Stimulated activated CD8-positive, alpha-beta memory T cell treated with anti-CD3 and anti-CD28 coated beads, Interleukin-4, amount 100 ng/mL, for 1 hour (primary cell): ENCODE measurements at places on chromosomes 2 and 18.

DNA sequence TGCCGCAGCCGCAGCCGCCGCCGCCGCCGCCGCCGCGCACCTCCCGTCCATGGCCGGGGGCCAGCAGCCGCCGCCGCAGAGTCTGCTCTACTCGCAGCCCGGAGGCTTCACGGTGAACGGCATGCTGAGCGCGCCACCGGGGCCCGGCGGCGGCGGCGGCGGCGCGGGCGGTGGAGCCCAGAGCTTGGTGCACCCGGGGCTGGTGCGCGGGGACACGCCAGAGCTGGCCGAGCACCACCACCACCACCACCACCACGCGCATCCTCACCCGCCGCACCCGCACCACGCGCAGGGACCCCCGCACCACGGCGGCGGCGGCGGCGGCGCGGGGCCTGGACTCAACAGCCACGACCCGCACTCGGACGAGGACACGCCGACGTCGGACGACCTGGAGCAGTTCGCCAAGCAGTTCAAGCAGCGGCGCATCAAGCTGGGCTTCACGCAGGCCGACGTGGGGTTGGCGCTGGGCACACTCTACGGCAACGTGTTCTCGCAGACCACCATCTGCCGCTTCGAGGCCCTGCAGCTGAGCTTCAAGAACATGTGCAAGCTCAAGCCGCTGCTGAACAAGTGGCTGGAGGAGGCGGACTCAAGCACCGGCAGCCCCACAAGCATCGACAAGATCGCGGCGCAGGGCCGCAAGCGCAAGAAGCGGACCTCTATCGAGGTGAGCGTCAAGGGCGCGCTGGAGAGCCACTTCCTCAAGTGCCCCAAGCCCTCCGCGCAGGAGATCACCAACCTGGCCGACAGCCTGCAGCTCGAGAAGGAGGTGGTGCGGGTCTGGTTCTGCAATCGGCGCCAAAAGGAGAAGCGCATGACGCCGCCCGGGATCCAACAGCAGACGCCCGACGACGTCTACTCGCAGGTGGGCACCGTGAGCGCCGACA, 2.4 kb downstream of the POU3F3 start:
- no peak for DNase-seq

- DNase-seq, result peak; percentile 58
These were observed 2.1 kb upstream of the PCBP1 start for GRCh38 chr2:70084973-70085710.

- no peak for DNase-seq
These were observed 83.2 kb upstream of the DTNB start for GRCh38 chr2:25756536-25756935.

DNA sequence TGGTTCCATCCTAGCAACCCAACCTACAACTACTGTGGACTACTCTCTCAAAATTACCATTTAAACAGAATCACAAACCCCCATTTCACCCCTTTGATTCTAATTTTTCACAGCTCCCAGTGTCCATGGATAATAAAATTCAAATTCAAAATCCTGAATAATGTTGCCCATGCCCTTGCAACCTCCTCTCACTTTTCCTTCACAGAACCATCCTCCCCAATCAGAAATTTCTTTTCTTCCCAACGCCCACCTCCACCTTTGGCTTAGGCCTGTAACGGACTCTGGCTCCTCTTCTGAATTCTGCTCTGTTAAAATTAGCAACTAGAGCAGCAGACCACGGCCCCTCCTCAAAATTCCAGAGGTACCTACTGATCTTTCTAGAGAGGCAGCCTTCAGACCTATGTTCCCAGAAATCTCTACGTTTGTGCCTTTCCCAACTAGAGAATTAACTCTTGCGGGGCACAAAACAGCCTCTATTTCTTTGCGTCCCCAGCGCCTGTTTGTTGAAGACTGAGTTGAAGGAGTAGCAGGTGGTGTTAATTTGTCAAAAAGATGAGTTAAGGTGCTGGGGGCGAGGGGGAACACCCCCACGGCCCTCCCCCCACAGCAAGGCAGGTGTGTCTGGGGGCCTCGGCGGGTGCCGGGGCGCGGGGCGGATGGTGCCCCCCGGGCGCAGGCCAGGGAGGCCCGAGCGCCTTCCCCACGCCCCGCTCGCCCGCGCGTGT, 428 bp upstream of the MAP3K20 start:
- no peak for DNase-seq

DNA sequence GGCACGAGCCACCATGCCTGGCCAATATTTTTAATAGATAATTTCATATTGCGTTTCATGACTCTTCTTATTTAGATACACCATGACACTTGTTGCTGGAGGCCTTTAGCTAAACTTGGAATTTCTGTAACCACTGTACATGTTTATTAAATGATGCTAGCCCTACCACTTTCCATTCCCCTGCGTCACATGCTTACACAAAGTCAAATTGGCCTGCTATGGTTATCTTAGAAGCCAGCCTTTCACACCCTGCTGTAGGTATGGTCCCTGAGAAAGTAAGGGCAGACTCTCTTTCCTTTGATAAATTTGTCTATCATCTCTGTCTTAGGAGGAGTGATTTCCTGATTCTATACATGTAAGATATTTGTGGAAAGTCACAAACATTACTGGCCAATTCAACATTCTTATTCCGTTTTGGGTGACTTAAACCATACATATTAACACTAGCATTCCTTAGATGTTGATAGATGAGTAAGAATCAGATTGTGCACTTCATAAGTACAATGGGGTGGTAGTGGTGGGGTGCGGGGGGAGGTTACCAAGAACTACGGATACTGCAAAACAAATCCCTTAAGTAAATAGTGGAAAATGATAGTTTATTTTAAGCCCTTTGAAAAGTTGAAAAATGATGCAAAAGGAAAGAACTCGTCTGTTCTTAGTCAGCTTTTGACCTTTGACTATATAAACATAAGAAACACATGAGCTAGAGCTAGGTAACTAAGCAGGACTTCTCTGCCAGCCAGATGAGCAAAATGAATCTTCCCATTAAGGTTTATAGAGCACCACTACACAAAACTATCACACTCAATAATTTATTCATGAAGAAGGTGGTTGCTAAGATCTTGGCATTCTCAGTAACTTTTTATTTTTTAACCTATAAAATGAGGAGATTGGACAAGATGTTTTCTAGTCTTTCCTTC, 7.9 kb upstream of the NDUFV2 start:
- no peak for DNase-seq

GRCh38 chr2:229269941-229270340, 1.1 kb downstream of the PID1 start:
- no peak for DNase-seq

- DNase-seq, result no peak
These were observed 52.0 kb downstream of the CDC42EP3 start for GRCh38 chr2:37619230-37619958.

DNA sequence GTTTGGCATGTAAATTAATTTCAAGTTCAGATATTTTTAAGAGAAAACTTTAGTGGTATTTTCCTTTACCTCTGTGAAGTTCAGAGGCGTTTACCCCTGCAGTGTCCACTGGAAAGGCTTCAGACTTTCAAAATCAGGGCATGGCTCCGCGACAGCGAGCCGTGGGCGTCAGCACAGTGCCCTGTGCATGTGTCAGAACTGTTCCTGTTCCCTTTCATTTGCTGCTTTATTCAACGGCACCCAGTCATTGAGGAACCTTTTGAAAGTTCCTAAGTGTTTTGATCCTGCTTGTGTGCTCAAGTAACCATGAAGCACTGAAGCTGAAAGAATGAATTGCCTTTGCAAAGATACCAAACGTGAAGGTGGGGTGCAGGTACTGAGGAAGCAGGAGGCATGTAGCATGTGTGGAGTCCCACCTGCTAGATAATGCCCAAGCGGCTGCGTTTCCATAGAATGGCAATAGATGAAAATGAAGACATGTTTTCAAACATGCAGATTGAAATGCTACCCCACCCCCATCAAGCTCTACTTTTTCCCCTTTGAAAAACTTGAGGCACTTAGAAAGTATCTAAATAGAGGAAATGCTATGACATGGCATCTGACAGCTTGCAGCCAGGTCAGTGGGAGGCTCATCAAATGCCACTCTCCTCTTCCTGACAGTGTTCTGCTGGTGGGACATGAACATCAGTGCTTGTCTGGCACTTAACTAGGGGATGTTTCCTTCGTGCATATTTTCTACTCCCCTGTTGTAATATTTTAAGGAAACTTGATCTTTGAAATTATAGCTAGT, 148.6 kb downstream of the ZNF236 start:
- DNase-seq, result no peak

DNA sequence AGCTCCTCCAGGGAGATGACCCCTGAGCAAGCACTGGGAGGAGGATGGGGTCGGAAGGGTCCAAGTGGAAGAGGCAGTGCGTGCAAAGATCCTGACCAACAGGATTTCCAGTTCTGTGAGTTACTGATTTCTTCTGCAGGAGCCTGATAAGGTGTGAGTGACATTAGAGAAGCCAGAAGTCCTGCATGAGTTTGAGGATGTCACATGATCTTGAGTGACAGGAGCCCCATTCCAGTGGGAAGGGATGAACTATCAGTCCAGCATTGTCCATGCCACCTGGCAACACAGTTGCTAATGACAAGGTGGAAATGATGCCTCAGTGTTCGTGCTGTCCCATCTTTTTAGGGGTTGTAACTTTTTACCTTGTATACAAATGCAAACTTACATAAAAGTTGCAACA, 285.1 kb upstream of the HDAC4 start:
- DNase-seq, result no peak

- no peak for DNase-seq
These were observed 336.0 kb upstream of the TNP1 start for GRCh38 chr2:217195658-217196446.

GRCh38 chr2:64533882-64534281, 9.8 kb downstream of the AFTPH start:
- DNase-seq, result no peak

- no peak for DNase-seq
These were observed 32.5 kb upstream of the WIPF1 start for GRCh38 chr2:174630107-174630506.

- no peak for DNase-seq
These were observed 154.4 kb upstream of the EPAS1 start for GRCh38 chr2:46142546-46143428.

GRCh38 chr2:41947701-41948396, 100.0 kb upstream of the PKDCC start:
- no peak for DNase-seq

DNA sequence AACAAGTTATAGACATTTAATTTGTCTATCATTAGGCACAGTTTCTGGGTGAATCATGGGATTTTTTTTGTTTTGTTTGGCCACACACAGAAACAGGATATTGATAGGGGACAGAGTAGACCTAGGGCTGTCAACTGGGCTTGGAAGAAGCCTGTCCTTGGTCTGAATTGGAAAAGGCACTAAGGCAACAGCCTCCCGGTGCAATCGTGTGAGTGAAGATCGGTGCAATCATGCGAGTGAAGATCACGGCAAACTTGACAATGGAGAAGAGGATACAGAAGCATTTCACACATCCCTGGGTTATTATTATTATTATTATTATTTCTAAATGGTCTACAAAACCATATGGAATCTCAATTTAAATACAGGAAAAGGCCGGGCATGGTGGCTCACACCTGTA, 94.5 kb downstream of the ACKR3 start:
- DNase-seq, result no peak

GRCh38 chr2:149994057-149994728, 406.6 kb upstream of the MMADHC start:
- DNase-seq, result no peak

- DNase-seq, result no peak
These were observed 65.7 kb upstream of the FIGN start for GRCh38 chr2:163801486-163801885.

DNA sequence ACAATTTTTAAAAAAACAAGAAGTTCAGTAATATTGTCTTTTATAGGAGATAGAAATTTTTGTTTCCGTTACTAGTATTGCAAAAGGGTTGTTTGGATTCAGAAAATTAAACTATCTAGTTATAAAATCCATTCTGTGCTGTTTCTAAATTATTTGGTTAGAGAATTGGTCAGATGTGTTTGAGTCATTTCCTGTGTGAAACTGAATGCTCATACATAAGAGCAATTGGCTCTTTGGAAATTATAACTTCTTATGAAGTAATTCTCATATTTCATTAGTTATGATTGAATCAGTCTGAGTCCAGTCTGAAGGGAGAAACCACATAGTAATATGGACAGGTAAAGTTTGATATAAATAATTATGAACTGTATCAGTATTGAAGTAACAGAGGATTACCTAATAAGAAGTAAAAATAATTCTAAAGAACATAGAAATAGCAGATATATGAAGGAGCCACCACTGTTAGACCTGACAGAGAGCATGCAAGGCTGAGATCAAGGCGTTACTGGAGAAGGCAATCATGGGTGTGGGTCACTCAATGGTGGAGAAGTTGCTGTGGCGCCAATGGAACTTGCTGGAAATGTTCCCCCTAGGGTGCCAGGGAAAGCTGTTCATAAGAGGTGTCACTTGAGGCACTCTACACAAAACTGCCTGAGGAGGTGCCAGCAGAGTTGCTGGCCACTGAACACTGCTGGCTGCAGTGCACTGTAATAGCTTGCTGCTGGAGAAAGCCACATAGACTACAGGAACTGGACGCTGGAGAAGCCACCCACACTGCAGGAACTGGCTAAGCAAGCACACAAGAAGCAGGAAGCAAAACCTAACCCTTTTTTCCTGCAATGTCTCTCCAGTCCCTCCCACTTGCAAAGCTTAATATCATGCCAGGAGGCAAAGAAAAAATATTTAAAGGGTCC, 18.0 kb upstream of the FAP start:
- no peak for DNase-seq

- DNase-seq, result no peak
These were observed 44.4 kb downstream of the MYO3B start for GRCh38 chr2:170222298-170222697.

DNA sequence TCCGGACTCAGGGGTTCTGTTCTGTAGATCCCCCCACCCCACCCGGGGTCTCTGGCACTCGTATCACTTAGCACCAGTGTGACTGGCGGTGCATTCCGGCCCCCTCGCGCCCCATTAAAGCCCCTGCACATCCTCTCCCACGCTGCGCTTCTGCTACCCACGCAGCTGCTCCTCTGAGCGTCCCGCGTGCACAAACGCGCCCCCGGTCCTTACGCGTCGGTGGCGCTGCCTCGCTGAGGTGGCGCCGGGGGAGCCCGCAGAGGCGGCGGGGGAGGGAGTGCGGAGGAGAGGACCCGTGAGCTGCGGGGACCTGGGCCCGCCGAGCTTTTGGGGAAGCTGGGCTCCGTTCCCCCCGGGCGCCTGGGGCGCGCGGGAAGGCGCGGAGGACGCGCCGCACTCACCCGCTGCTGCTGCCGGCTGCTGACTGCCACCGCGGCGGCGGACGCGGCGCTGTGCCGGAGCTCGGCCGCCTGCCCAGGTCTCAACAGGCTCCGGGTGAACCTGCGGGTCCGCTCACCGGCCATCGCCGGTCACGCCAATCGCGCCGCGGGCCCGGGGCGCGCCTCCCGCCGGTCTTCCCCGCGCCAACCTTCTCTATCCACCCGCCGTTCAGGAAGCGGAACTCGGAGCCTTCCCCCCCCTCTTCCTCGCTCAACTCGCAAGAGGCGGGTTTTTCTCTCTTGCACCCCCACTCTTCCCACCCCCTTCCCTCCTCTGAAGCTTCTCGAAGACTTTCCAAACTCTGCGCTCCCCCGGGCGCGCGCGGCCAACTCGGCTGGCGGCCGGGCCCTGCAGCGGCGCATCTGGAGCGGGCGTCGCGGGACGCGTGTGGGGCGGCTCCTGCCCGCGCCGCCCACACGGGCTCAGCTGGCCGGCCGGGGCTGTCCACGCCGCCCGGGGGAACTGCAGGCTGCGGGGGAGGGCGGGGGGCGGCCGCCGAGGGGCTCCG, at the start of gene DOCK10:
DOCK10 (minus strand) TSS at position 618 of the 949 bp plus-strand sequence; CDS start at position 524, 94 bp downstream.
- DNase-seq, result no peak
